ENCODE measurements at places on chromosomes 4 and X.

DNA sequence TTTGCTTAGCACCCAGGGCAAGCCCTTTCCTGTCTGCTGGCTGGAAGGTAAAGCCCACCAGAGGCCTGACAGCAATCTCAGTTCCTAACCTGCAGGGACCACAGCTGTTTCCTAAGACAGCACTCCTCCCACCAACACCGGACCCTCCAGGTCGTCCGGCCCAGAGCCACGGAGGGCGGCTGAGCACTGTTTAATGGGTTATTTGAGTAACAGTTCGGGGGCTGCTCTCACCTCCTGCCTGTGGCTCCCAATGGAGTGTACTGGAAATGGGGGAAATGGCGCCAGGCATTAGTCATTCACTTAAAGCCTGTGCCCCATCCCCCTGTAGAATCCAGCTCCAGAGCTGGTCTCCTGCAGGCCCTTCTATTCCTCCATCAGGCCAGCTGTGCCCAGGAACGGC, 81.6 kb upstream of the ADRA2C start:
- DNase-seq = peak; percentile 39

GRCh38 chr4:8730159-8730558, 137.6 kb downstream of the CPZ start:
- DNase-seq = peak; percentile 17

GRCh38 chrX:154409222-154409871, at the start of gene DNASE1L1:
DNASE1L1 (minus strand) TSS chrX:154409254; CDS start chrX:154405568, 3,686 bp downstream.
- DNase-seq = peak; percentile 96

- DNase-seq = no peak
Measured at GRCh38 chr4:185382754-185383153, 13.0 kb downstream of the LRP2BP start.

GRCh38 chr4:136900696-136901095, 631.6 kb downstream of the PCDH18 start:
- no peak for DNase-seq

DNA sequence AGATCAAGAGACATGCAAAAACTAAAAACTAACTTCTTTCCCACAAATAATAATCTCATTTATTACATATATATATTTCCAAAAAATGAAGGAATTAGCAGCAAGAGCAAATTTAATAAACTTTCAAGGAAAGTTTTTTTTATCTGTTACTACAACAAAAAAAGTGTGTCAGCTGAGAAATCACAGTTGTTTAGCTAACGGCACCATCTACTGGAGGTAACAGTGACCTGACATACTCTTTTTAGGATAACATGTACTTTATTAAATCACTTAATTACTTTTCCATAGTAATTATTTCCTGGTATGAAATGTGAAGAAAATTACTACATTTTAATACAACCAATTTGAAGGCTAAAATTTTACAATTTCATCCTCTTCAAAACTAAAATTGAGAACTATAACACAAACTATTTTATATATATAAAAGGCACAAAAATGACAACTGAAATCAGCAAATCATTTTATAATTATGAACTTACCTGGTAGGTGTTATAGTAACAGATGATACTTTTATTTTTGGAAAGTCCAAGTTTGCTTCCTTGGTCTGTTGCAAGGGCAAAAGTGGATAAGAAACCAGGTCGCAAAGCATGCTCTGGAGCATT, 9.1 kb downstream of the LAMTOR3 start:
- DNase-seq = no peak

GRCh38 chrX:120302434-120302833, 8.8 kb downstream of the TMEM255A start:
- no peak for DNase-seq

- no peak for DNase-seq
Measured at GRCh38 chr4:123421227-123421936, 24.8 kb downstream of the SPRY1 start.

- DNase-seq = no peak
Measured at GRCh38 chr4:98746530-98746929, 88.1 kb upstream of the TSPAN5 start.

GRCh38 chr4:112184438-112184837, 39.2 kb downstream of the FAM241A start:
- no peak for DNase-seq

GRCh38 chr4:137310593-137311490, 221.5 kb downstream of the PCDH18 start:
- no peak for DNase-seq

GRCh38 chr4:148215202-148215601, 227.0 kb downstream of the NR3C2 start:
- no peak for DNase-seq

- DNase-seq = no peak
Measured at GRCh38 chr4:151527699-151528098, 118.7 kb downstream of the FHIP1A start.

DNA sequence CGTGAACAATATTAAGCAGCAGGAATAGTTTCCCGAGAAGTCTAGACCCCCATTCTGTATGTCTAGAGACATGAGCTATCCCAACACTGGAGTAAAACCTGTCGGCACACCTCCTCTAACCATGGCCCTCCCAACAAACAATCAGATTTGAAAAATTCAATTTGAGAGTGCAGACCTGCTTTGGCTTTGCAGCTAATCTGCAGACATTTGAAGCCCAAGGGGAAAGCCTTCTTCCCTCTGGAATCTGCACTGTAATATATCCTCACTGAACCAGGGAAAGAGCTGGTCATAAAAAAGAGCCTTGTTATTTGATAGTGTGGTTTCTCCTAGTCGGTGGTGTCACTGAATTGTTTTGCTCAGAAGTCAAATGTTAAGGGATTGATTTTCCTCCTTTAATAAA, 44.6 kb upstream of the KLHL34 start:
- DNase-seq = no peak

- no peak for DNase-seq
Measured at GRCh38 chrX:133971586-133971985, 13.8 kb downstream of the GPC3 start.

- no peak for DNase-seq
Measured at GRCh38 chr4:44679060-44679459, 840 bp downstream of the GUF1 start.

DNA sequence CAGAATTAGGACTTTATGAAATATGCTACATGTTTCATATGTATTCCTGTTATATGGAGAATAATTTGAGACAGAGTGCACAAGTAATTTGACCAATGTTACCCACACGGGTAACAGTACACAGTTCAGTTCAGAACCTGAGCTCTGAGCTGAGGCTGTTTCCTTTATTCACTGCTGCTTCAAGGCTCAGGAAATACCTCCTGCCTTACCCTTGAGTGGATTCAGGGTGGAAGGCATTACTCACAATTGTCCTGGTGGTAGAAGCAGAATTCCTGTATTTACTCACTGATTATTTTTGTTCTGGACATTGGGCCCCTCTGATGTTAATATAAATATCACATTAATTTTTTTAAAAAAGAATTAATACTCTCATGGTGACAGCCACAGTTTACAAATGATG, 73.5 kb upstream of the CAMK2D start:
- DNase-seq = no peak

GRCh38 chr4:15963001-15963451, at the start of gene FGFBP2:
FGFBP2 (minus strand) TSS chr4:15963175; CDS start chr4:15963129, 46 bp downstream.
- DNase-seq = no peak

- DNase-seq = no peak
Measured at GRCh38 chr4:94798808-94799207, 41.1 kb downstream of the BMPR1B start.

GRCh38 chr4:45693746-45694145, 430.1 kb downstream of the GABRG1 start:
- no peak for DNase-seq

- peak; percentile 55 for DNase-seq
Measured at GRCh38 chr4:184406958-184407391, 67.4 kb downstream of the IRF2 start.

DNA sequence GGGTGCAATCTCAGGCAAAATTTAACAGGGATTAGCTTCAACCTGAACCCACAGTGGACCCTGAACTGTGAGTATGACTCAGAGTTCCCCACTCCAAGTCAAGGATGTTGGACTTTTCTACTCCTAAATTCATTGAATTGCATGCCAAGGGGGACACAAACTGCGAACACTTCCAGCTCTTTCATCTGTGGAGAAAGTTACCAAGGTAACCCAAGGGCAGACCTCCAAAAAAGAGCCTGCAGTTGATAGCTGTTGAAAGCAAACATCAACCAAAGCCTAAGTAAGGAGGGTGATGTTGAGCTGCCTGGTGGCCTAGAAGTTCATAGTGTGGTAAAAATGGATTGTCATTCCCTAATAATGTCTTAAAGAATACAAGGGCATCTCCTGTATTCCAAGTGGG, 1242.9 kb downstream of the C4orf33 start:
- no peak for DNase-seq

DNA sequence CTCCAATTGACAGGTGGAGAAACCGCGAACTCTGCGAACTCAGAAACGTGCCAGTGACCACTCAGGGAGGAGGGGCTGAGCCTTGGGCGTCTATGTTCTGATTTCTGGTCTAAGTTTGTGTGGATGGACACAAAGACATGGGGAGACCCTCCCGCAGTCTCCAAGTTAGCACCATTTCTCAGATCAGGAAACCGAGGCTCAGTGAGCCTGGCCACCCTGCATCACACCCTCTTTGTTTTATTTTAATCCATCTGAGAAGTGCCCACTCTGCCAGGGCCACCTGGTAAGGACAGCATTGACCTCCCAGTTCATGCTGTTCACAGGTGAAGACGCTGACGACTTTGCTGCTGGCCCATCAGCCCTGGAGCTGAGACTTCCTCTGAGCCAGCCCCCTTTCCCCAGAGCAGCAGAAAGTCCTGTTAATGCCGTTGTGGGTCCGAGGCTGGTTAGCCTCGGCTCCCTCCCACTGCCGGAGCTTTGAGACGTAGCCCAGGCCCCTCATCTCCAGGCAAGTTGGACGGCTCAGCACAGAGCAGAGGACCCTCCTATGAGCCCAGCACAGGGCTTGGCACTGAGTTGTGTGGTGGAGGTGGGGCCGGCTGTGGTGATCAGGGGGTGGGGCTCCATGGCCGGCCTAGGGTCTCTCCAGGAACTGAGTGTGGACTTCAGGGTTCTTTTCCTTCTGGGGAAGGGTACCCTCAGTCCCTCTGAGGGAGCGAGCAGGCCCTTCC, 43.7 kb downstream of the PSAPL1 start:
- peak; percentile 15 for DNase-seq

GRCh38 chr4:168888715-168889215, 121.3 kb downstream of the CBR4 start:
- DNase-seq = no peak

- DNase-seq = no peak
Measured at GRCh38 chr4:151792530-151792929, 31.7 kb upstream of the GATB start.

DNA sequence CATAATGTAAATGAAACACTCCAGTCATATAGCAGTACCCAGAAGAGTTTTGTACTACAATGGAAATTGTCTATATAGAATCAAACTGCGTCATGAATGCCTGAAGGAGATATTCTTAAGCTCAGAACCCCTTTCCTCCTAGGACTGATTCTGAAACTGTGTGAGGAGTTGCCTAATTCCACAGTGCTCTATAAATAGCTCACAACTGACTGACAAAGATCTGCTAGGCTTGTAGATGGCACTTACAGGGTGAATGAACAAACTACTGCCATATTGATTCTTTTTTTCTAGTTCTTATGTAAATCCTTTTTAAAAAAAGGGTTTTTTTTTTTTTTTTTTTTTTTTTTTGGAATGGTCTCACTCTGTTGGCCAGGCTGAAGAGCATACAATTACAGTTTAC, 30.1 kb upstream of the UGT2B17 start:
- DNase-seq = no peak

DNA sequence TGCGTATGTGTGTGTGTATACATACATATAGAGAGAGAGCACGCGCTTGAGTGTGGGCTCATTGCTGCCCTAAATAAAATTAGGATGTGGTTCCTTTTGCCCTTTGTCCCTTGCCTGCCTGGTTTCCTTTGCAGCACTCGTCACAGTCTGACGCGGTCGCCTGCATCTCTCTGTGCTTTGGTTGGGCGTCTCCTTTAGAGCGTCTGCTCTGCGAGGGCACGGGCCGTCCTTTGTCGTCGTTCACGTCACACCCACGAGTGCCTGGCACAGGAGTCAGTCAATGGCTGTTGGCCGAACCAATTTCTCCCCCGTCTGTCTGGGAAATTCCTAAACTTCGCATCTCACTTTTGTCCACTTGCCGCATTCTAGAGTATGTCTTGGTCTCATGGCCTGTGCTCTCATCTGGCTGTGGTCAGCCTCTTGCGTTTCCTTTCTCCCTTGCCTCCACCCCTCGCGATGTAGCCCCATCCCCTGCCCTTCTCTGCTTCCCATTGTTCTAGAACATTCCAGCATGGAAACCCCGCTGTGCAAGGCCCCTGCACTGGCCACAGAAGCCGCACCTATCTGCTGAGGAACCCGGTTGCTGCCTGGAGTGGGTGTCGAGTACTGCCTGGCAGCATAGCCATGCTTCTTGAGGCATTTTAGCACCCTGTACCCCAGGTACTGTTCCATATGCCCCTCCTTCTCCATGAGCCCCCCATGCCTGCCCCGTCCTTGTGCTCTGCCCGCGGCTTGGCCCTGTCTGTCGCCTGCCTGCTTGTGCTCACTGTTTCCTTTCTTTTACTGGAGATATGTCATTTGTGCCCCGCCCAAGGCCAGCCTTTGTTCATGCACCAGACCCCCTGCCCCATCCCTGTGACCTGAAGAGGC, 8.0 kb downstream of the MAEA start:
- no peak for DNase-seq

DNA sequence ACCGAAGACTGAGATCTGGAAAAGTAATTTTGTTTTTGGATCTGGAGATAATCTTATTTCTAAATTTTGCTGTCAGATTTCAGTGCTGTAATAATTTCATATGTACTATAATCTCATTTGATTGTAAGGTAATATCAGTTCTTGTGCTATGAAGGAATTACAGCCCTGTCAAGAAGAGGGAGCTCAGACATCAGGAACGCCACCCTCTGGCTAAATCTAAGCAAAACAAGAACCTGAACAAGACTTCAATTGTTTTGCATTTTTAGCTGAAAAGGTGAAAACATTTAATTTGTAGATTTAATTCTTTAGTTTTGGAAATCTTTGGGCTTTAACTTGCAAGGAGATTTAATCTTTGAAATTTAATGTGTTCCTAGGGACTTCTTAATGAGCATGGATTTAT, 525.4 kb upstream of the HS3ST1 start:
- no peak for DNase-seq

GRCh38 chrX:153238361-153238760, 59.3 kb downstream of the MAGEA1 start:
- no peak for DNase-seq

DNA sequence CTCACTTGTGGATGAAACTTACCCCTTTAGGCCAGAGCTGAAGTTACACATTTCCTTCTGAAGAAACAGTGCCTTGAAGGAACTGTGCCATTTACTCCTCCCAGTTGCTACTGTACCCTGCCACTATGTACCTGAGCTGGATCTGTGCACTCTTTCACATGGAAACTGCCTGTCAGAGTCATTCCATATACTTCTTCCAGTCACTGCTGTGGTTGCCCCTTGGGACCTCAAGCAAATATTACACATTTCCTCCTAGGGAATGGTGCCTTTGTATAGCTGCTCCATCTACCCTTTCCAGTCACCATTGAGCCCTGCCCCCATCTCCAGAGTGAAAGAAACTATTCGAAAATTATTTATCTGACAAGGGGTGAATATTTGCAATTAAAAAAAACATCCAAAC, 1328.3 kb downstream of the TECRL start:
- no peak for DNase-seq
